ENCODE measurements at places on chromosomes 12 and 14.

DNA sequence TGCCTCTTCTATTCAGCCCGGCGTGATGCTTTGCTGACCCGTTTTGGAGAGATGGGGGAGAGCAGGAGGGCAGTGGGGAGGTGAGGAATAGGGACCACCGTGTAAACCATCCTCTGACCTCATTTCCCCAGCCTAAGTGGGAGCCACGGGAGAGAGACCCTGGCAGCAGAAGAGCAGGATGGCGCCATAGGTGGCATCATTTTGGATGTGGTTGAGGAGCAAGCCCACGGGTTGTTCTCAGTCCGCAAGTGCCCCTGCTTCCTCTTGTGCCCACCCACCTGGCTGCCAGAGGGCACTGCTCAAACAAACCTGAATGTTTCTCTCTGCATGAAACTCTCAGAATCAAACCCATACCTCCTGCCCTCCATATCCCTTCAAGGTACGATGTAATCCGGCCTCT, 10.7 kb upstream of the UBC start:
- DNase-seq, result no peak

- DNase-seq, result peak; percentile 47
These were observed 80.1 kb downstream of the ADCK1 start for GRCh38 chr14:77880056-77880455.

- no peak for DNase-seq
These were observed 31.0 kb upstream of the PTGR2 start for GRCh38 chr14:73820631-73821030.

DNA sequence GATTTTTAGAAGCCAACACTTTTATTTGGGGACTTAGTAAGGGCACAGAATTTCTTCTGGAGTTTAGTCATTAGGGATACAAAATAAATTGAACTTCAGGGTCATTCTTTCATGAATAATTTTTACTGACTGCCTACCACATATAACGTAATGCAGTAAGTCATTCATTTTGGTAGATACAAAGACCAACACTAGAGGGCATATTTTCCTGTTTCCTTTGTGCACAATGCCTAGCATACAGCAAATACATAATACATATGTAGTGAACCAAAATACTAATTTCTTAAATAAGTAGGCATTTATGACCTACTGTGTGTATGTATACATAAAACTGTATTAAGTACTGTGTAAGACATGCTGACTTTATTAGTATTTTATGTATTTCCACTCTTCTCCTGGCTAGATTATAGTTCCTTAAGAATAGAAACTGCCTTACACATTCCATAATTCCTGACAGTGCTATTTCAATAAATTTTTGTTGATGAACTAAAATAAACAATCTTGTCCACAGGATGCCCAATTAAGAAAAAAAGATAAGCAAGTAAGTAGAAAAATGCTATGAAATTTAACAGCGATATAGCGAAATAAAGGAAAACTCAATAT, 47.9 kb downstream of the PPP1R12A start:
- DNase-seq, result peak; percentile 48

- DNase-seq, result no peak
These were observed 220.3 kb upstream of the RTL1 start for GRCh38 chr14:101123618-101124510.

DNA sequence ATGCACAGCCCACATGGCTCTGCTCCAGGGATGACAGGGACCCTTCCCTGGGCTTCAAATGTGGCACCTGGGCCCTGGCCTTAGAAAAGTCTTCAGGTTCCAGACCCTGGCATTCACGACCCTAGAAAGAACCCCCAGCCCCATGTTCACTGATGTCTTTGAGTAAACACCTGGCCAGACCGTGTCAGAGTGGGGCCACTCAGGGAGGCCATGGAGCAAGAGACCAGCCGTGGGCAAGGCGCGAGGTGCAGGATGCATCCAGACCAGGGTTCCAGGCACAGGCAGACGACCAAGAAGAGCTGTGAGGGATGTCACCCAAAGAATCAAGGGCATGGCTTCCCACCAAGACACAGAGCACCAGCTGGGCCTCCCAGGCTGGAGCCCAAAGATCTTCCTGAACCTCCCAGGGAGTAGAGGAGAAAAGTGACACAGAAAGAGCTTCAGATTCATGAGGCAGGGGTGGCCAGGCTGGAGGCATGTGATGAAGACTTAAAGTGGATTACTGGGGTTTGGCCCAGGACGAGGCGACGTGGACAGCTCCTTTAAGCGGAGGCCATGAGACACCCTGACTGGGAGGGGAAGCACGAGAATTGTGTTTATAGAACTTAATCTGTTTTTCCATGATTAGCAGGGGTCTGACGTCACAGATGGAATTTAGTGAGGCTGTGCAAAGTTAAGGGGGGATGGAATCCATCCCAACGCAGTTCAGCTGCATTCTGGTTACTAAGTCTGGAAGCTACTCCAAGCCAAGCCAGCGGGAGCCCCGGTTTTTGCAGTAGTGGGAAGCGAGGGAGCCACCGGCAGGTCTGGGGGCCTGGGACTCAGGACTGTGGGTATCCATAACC, 61.6 kb downstream of the ARL6IP4 start:
- DNase-seq, result no peak

- no peak for DNase-seq
These were observed 41.9 kb downstream of the TTC7B start for GRCh38 chr14:90774316-90774715.

DNA sequence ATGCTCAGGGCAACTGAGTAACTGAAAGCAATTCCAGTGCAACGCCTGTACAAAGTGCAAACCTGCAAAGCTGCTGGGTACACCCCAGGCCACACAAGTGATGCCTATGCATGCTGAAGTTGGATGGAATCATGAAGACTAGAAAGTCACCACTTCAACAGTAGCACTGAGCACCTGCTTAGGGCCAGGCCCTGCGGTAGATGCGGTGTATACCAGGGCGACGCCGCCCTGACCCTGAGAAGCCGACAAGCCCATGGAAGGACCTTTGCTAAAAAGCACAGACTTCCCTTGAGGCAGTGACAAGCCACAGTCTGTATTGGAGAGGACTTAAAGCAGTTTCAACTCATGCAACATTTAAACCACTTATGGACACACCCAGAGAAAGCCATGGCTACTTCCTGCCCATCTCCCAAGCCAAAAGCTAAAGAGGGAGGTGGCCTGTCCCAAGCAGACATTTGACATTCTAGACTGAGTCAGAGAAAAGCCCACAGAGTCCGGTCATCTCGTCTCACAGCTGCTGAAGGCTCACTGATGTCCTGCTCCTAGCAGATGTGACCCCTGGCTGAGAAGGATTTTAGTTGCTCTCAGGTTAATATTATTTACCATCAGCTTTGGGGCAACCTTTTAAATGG, 843.9 kb upstream of the TMEM132C start:
- DNase-seq, result no peak

GRCh38 chr12:91098461-91098860, 12.8 kb downstream of the LUM start:
- no peak for DNase-seq

- DNase-seq, result no peak
These were observed 33.9 kb downstream of the FBXO33 start for GRCh38 chr14:39398382-39398781.

DNA sequence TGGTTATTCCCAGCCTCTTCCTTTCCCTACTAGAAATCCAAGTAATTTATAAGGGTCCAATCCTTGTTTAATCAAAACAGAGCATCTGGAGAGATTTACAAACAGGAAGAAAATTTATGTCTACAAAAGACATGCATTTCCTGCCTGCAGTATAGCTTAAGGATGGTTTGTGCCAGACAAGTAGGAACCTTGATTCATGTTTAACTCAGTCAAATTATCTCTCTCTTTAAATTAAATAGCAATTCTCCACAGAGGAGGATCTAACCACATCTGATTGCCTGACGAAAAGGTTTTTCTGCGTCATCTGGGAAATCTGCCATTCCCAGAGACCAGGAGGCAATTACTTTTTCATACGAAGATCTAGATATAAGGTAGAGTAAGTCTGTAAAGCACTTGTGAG, 105.2 kb downstream of the ZFC3H1 start:
- DNase-seq, result no peak

DNA sequence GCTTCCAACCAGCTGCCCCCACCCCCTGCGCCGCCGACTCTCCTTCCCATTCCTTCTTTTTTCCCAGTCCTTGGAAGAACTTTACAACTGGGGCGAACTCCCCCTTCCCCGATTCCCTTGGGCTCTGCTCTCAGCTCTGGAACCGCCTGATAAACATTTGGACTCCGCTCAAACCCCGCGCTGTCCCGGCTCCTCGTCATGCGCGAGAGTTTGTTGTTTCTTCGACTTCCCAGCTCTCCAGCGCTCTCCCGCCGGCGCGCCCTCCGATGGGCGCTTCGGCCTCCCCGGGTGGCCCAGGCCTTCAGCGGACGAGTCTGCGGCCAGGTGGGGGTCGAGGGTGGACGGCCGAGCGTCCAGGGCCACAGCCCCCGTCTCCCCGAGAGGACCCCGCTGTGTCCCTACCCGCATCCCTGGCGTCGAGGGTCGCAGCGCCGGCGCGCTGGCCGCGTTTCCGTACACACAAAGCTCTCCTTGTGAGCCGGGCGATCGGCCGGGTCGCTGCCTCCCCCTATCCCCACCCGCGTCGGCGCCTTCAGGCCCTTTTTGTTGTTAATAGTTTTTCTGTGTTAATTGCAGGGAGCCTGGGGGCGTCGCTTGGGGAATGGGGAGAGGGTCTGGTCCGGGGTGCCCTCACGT, 847 bp downstream of the MMP14 start:
- DNase-seq, result peak; percentile 24

GRCh38 chr12:94725375-94726168, 75.2 kb upstream of the TMCC3 start:
- DNase-seq, result no peak

- no peak for DNase-seq
These were observed 24.1 kb downstream of the DMAC2L start for GRCh38 chr14:50335989-50336824.

DNA sequence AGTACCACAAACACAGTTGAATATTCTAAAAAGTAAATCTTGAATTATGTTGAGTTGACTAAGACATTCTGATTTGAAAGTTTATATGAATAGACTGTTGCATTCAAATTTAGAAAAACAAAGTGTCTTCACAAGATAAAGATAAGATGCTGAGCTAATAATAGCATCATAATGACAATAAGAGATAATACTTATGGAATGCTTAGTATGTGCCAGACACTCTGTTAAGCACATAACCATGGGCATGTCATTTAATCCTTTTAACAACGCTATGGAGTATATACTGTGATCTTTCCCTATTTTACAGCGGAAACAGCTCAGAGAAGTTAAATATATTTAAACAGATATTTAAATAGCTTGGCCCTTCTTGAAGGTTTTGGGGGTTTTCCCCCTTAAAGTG, 163.4 kb downstream of the SRGAP1 start:
- DNase-seq, result no peak

GRCh38 chr12:116610971-116611541, 51.9 kb downstream of the MAP1LC3B2 start:
- DNase-seq, result no peak

- peak; percentile 53 for DNase-seq
These were observed 4.9 kb upstream of the HOXC12 start for GRCh38 chr12:53949631-53950436.

GRCh38 chr12:69896653-69897381, 71.8 kb downstream of the MYRFL start:
- DNase-seq, result no peak

GRCh38 chr12:119306593-119306992, 27.9 kb upstream of the CCDC60 start:
- no peak for DNase-seq

GRCh38 chr12:12626471-12626870, 14.8 kb downstream of the CREBL2 start:
- no peak for DNase-seq

GRCh38 chr12:98743362-98743953, 98.4 kb downstream of the APAF1 start:
- DNase-seq, result no peak

GRCh38 chr12:673849-674248, 10.6 kb upstream of the NINJ2 start:
- DNase-seq, result no peak

Data from NCI-H1105 treated with DMSO at 0.1 percent for 48 hours (cell line).